ENCODE measurements at places on chromosomes 2 and 18.

DNA sequence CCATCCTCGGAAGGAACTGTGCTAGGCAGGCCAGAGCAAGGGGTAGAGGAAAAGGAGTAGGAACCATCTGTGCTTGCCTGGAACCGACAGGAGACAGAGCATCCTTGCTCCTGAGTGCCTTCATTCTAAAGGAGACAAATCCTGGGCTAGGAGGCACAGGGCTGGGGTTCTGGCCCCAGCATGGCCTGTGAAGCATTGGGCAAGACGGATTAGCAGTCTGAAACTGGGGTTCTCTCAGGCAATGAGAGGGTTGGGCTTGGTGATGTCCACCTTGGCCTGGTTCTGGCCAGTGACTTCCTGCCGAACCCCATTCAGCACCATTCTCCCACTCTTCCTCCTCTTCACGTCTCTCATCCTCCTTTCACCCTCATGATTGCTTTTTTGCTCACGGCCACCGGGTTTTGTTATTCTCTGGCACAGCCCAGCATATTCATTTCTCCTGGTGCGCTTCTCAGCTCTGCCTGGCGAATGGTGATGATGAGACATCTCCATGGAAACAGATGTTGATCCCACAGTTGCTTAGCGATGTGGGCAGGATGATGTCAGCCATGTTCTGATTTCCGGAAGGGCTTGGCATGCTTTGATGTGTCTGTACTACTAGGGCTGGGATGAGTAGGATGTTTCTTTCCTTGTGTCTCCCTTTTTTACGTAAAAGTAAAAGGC, 127.7 kb downstream of the CAPN13 start:
- peak; percentile 66 for DNase-seq

DNA sequence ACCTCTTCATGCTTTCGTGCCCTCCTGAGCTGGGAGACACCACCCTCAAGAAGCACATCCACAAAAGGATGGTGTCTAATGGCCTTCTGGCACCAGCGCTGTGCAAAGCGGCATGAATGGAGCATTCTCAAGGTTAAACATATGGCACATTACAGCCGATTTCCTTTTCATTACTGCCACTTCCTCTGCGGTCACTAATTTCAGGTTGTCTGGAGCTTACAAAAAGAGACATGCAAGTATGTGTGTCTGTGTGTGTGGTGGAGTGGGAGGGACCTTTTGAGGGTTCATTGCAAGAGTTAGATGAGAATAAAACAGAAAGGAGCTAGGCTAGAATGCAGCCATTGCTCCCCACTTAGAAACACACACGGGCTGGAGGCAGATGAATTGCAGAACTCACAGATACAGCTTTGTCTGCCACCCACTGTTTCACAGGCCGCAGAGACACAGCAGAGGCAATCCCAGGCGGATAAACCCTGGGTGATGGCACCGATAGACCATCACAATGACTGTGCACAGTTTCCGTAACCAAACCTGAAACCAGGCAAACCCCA, 76.0 kb downstream of the TGIF1 start:
- peak; percentile 68 for DNase-seq

DNA sequence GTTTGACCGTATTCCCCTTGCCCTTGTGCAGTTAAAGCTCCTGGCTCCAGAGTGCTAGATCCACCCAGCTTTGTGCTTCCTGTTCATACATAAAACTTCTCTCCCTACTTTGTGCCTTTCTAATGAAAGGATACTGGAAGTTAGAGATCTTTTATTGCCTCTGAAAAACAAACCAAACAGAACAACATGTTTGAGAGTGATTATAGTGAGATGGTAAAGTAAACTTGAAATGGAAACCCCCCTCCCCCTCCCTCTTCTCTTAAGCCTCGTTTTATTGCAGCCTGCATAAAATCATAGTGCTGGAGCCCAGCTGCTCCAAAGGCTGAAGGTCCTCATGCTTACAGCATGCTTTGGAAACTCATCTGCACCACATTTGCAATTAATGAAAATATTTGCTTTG, 125.1 kb downstream of the TANC1 start:
- DNase-seq: no peak

GRCh38 chr2:227612546-227613271, 1.9 kb downstream of the SCYGR3 start:
- no peak for DNase-seq

DNA sequence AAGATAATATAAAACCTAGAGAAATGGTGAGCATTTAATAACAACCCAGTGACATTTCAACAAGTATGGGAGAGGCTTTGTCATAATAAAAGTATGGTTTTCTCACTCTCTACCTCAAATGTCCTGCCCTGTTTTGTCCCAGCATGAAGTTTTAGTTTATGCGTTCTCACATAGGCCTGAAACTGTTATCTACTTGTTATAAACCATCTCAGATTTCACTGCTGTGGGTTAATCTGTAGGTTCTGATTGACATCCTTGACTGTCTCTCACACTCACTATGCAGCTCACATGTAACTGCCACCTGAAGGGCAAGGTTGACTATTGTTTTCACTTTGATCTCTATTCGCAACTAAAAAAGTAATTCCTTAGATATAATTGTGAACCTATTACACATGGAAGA, 44.9 kb downstream of the ZEB2 start:
- no peak for DNase-seq

- peak; percentile 55 for DNase-seq
Observed at GRCh38 chr18:36706134-36706881, 122.5 kb downstream of the TPGS2 start.

GRCh38 chr2:175981551-175981950, 20.5 kb downstream of the LNPK start:
- no peak for DNase-seq
